ENCODE measurements at places on chromosomes 1 and 21. TPM values are rescaled to one million over a fixed set of nuclear protein-coding genes. Genes with fewer than 3 reads are reported as not detected.

Gene MYBPH
- total RNA-seq, result not detected

Gene BARHL2
- total RNA-seq, result not detected

Gene SPRR2G
- not detected for total RNA-seq

Gene YBX1
- total RNA-seq, result 1,224 TPM

Gene KRTAP19-7
- not detected for total RNA-seq

Gene LINGO4
- total RNA-seq, result 0.18 TPM

Gene NGF
- total RNA-seq, result not detected

Gene SPRR1B
- not detected for total RNA-seq

GRCh38 chr1:182674346-182675246 is 9.8 kb downstream of the RGS8 start:
- no peak for DNase-seq

- DNase-seq, result no peak
Measured at GRCh38 chr1:178358456-178358855, 138.3 kb downstream of the CLEC20A start.

- DNase-seq, result peak; percentile 70
Measured at GRCh38 chr1:151047591-151047924, at the start of gene C1orf56. TSS of gene C1orf56 (plus strand) at chr1:151047751. CDS start at chr1:151047848, 97 bp downstream.

GRCh38 chr1:116365353-116365780 is 7.7 kb upstream of the ATP1A1 start:
- no peak for DNase-seq

- no peak for DNase-seq
Measured at GRCh38 chr1:25834894-25835293, 15.1 kb downstream of the MTFR1L start.

GRCh38 chr1:220380885-220381284 is 108.6 kb upstream of the RAB3GAP2 start:
- DNase-seq, result no peak

DNA sequence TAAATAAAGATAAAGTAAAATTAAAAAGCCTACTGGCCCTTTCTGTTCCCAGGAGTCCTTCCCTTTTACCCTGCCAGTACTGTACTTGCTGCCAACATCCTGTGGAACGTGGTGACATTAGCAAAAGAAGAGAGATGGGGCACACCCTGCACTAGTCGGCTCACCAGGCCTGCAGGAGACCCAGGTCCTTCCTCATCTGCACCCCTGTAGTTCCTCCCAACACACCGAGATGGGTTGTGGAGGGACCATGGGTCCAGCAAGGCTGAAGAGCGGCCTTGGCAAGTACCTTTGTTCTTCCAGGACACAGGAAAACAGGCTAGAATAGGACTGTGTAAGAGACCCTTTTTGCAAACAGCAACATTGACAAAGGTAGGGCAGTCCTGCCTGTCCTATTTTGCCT is 98.7 kb upstream of the TMPRSS2 start:
- no peak for DNase-seq

GRCh38 chr1:14686701-14687100 is 88.2 kb downstream of the KAZN start:
- no peak for DNase-seq

GRCh38 chr1:230264342-230264741 is 161.8 kb downstream of the PGBD5 start:
- no peak for DNase-seq

DNA sequence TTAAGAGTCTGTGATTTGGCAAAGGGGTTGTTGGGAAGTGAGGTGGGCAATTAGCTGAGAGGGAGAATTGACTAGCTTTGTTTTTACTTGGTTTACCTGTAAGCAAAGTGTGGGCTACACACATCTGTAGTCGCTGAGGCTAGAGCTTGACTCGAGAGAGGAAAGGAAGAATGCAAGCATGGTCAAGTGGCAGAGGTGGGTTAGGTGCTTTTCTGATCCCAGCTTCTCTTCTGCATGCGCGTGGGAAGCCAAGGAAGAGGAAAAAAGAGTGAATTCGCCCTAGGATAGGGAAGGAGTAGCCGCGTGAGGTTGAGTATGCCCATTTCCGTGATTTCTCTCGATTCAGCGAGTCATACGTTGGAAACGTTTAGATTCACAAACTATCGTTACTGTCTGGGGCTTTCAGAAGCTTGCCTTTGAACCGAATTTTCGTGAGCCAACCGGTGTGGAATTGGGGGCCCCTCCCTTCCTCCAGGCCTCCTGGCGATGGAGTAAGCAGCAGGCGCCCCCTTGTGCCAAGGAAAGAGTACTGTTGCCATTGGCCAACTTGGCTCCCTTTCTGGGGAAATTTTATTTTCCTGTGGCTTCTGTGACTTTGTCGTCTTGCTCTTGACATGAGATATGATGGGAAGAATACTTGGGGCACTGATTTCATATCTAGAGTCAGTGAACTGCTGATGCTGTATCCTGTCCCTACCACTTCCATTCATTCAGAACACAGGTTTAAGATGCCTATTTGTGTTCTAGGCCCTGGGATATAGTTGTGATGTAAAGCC is 1.3 kb downstream of the PIGV start:
- DNase-seq, result peak; percentile 94

DNA sequence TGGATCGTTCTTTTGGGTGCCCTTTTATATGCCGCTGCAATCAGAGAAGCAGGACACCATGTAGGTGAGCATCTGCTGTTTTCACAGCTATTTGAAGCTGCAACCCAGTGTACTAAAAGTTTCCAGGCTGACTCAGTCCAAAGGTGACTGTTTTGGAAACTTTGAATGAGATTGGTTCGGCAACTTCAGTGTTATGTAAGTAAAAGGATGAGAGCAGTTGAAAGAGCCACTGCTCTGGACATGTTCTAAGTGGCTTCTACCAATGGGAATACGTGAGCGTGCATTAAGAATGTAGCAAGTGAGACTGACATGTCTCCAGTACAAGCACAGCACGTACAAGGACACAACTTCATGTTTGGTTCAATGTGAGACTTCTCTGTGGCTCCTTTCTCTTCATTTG is 55.6 kb downstream of the DDR2 start:
- no peak for DNase-seq

- DNase-seq, result no peak
Measured at GRCh38 chr1:24266998-24267397, 52.2 kb upstream of the GRHL3 start.

GRCh38 chr1:156356875-156357534 is 12.0 kb upstream of the RHBG start:
- peak; percentile 87 for DNase-seq

- no peak for DNase-seq
Measured at GRCh38 chr1:109824349-109825115, 60.8 kb upstream of the EPS8L3 start.

All from activated CD4-positive, alpha-beta T cell treated with anti-CD3 and anti-CD28 coated beads for 36 hours (primary cell).